Cortex of kidney (tissue), 1 donor: ENCODE measurements at places on chromosomes 12 and 14.

DNA sequence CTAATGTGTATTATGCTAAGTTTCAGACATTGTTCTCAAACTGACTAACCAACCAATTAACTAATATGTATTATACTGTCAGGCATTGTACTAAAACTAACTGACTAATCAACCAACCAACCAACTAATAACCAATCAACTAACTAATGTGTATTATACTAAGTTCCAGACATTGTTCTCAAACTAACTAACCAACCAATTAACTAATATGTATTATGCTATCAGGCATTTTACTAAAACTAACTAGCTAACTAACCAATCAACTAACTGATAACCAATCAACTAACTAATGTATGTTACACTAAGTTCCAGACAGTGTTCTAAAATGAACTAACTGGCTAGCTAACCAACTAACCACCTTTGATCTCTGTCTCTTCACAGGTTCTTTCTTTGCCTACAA is 152.3 kb downstream of the SUDS3 start:
- DNase-seq, result no peak

- no peak for DNase-seq
Observed at GRCh38 chr12:5017638-5018348, 25.9 kb upstream of the KCNA5 start.

- DNase-seq, result no peak
Observed at GRCh38 chr12:94262228-94263010, 114.0 kb downstream of the PLXNC1 start.

DNA sequence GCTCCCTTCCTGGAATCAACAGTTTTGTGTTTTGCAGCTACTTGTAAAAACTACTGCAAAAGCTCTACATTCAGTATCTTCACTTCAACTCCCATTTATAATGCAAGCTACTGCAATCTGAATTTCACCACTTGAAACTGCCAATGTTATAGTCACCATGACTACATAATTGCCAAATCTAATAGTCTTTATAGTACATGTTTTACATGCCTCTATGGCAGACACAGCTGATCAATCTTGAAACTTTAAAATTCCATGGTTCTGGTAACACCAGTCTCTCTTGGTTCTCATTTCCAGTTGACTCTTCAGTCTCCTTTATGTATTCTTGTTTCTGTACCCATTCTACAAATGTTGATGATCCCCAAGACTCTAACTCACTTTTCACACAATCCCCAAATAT is 185.9 kb downstream of the MED13L start:
- no peak for DNase-seq

DNA sequence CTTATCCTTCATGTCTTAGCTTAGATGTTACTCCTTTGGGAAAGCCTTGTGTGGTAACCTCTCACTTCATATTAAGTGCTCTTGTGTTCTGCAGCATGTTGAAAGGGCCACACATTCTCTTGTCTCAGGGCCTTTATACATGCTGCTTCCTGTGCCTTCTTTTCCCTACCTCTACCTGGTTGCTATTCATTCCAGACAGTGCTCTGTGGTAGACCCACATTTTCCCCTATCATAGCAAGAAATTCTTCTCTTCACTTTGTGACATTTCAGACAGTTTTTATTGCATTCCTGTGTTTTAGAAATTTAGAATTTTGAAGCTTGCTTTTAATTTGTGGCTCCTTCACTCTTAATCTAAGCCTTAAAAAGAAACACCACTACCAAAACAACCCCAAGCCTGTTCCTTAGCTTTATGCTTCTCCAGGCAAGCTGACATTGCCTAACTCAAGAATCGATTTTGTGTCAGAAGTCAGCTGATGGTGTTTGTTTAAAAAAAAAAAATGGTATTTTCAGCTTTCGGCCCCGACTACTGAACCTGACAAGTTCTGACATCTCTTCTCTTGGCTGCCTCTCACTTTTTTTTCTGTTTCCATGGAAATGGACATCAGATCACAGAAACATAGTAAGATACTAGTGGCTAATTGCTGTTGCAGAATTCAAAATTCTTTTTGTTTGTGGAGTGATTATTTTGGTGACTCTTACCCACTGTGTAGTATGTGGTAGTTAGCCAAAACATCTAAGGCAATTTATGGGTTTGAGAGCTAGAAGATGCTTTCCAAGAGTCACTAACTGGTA is 156.3 kb downstream of the NUBPL start:
- no peak for DNase-seq

GRCh38 chr12:25100194-25101091 is 94.5 kb downstream of the DNAI7 start:
- no peak for DNase-seq

- DNase-seq, result no peak
Observed at GRCh38 chr12:54419088-54419887, at the start of gene ITGA5. TSS of gene ITGA5 (minus strand) at chr12:54419266. CDS start at chr12:54419198, 68 bp downstream.

- no peak for DNase-seq
Observed at GRCh38 chr12:46547421-46548354, 175.1 kb upstream of the SLC38A2 start.

GRCh38 chr14:73239393-73240241 is 2.3 kb downstream of the PAPLN start:
- no peak for DNase-seq

DNA sequence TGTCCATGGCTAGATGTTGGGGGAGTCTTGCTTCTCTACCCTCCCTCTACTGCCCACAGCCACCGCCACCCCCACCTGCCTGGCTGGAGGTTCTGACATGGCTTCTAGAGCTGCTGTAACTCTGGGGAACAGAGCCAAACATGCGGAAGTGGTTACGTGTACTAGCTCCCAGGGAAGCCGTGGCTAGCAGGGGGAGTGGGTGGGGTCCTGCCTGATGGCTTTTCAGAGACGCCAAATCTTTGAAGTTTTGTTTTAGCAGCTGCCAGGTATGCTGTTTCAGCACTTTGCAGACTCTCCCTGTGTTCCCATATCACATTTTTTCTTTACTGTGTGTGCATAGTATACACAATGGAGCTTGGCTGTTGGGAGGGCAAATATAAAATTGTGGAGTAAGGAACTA is 150.3 kb downstream of the TGFB3 start:
- no peak for DNase-seq

GRCh38 chr12:54394281-54394719 is 9.8 kb upstream of the ZNF385A start:
- DNase-seq, result no peak

DNA sequence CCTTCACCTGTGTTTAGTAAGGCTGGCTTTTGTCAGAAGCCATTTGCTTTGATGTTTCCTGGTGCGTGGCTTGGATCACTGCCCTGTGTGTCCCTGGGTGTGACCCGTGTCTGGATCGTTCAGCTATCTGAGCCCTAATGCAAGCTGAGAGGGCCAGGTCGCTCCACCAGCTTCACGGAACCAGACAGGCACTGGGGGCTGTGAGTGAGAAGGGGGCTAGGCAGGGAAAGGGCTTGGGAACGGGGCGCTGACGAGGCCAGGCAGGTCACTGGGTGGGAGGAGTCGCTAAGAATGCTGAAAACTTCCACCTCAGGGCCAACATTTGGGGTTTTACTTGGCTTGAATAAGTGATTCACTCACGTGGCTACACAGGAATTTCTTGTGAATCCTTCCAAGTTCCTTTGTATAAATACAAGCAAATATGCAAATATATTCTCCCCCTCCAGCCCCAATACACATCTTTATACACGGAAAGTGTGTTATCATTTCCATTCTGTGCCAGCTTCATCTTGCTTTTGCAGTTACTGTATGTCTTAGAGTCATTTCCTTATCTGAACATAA is 24.2 kb upstream of the MMP17 start:
- DNase-seq, result no peak

DNA sequence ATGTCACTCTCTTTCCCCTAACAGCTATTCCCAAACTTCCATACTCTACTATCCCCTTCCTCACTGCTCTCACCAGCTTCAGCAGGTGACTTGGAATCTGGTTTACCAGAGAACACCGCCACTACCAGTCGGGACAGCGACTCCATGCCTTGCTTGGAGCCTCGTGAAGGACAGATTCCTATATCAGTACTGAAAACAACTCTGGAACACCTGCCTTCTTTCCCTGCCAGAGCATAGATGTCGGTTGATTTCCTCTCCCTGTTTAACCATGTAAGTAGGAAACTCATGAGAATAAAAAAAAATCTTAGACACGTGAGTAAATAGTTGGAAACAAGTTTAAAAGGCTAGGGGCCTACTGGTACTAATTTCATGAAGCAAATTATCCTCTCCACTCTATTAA is 219.5 kb upstream of the ABCD2 start:
- no peak for DNase-seq

DNA sequence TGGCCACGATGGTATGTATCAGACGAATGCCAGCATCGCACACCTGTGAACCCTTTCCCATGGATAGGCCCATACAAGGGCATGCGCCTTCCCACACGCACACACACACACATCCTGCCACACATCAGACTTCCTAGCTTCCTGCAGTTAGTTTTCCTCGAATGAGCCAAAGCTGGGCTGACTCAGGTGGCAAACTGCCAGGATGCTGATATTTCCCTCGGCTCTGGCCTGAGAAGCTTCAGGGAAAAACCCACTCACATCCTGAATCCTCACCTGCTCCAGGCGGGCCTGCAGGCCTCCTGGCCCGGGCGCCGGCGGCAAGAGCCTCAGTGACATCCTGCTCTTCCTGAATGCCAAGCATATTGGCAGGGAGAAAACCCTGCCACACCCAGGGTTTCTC is 22.4 kb downstream of the CALM1 start:
- DNase-seq, result no peak

- DNase-seq, result no peak
Observed at GRCh38 chr14:96103075-96103474, 63.9 kb downstream of the C14orf132 start.

DNA sequence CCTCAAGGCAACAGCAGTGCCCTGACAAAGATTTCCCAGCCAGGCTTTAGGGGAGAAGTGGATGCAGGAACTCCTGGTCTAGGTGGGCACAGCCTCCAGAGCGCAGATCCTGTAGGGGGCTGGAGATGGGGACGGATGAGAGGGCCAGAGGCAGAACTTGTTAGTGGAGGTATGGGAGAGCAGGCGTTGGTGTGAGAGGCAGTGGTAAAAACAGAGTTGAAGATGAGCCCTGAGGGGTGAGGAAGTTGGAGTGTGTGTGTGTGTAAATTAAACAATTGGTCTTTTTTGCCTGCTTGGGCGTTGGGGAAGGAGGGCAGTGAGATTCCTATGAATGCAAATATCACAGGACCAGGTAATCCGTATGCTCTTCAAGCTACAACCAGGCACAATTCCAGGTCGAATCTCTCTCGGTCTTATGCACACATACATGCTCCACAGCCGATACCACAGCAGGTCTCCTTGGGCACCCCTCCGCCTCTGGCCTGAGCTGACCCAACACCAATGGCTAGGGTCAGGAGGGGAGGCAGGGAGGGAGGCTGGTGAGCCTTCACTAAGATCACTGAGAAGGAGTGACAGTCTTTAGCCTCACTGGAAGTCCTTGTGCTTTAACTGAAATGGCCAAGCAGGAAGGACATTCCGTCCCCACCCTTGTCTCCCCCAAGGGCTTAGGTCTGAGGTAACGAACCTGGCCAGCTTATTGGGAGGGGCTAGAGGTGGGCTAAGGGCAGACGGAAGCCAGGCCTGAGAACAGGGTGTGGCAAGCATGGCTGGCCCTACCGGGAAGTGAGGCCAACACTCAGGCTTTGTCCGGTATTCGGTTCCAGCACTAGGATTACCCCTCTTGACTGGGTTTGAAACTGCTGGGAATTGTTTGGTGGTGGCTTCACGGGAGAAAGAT is 1.5 kb upstream of the KRT7 start:
- DNase-seq, result no peak

DNA sequence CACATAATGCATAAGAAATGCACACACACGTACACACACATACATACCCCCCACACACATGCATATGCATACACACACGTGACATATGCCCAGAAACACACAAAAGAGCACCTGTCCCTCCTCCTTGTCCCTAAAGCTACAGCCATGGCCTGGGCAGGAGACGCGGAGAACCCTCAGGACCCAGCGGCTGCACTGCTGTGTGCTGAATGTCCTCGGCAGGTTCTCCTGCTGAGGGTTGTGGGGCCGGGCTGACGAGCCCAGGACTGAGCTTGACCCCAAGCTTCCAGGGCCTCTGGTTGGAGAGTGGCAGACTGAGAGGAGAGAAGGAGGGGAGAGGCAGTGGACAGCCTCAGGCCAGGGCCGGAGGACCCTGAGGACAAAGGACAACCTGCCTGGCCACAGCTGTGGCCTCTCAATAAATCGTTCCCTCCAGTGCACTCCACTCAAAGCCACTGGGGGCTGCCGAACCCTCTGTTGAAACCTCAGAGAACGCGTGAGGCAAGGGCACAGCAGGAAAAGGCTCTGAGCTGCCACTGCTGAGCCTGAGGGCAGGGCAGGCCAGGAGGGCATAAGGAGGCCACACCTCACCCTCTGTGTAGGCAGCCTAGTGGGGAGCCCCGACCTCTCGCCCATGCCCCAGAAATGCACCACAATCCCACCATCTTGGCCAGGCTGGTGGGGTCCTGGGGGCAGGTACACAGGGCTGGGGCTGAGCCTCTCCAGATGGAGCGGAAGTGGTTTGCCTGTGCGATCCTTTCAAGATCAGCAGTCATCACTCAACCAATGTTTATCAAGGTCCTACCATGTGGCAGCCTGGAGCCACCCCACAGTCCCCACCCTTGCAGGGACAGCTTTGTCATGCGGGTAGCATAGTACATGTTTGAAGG is 3.1 kb downstream of the CACNA2D4 start:
- DNase-seq, result no peak

- DNase-seq, result no peak
Observed at GRCh38 chr14:31085027-31085426, 58.8 kb upstream of the STRN3 start.

DNA sequence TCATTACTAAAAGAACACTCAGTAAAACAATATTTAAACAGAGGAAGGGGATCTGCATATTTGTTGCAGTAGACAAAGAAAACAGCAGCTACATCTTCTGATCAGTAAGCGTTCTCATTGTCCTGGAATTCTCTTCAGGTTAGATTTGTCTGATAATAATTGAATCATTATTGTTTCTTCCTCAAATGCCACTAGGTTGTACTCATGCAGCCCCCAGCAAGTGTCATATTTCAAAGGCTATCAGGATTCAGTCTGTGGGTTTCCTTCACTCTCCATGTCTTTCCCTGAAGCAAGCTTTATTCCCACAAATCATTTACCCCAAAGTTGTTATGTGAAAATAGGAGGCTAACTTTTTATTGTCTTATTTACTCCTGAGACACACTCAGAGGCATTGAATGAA is 14.7 kb downstream of the PIK3C2G start:
- DNase-seq, result no peak

DNA sequence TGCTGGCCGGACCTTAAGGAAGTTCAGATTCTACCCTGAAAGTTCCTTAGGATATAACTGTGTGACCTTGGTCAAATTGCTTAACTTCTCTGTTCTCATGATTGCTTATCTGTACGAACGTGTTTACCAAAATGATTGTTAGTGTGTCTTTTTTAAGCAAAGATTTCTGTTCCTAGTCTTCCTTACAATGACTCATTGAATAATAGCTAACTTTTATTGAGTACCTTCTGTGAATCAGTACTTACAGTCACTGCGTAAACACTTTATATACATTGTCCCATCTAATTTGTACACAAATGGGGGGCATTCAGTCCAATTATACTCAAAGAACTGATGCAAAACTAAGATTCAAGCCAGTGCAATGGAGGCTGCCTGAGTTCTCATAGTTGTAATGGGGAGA is 4.2 kb upstream of the TMEM30B start:
- no peak for DNase-seq

- no peak for DNase-seq
Observed at GRCh38 chr14:92253381-92253894, 69.5 kb upstream of the SLC24A4 start.

GRCh38 chr12:47397664-47398281 is 308.1 kb downstream of the RPAP3 start:
- DNase-seq, result no peak
